ENCODE measurements at places on chromosomes 7 and 10.
A peak's percentile ranks its signal among the peaks of the same experiment; 100 is the strongest.

DNA sequence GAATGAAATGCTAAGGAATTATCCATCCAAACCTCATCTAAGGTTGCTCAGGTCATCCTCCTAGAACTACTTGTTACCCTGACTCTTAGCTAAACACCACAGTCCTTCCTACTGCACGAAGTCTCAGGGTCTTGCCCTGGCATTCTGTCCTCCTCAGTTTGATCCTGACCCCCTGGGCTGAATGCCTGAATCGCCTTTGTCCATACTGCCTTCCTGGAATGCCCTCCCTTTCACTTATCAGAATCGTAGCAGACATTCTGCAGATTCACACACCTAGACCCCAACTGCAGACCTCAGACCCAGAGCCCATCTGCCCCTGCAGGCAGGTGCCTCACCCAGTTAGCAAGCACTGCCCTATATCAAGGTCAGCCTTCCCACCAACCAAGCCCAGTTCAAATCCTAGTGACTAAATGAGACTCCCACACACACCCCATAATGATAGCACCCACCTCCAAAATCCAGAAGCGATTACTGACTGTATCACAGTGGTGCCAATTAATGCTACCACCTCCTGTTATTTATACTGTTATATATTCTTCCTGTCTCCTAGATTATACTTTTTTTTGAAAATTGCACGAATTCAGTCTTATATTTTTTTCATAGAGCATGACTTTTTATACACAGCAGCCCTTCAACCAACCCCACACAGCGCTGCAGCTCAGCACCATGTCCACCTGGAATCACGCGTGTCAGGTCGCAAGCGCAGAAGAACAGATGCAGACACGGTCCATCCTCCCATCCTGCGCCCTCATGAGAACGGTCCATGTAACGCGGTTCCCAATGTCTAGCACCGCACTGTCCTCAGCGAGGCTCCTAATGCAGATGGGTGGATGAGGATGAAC lies 3.7 kb downstream of the PARD3 start:
- no peaks in the 10 kb centered on the region for H3K36me3 ChIP-seq
- no peak overlapping the region for H3K4me3 ChIP-seq
- no peak for DNase-seq
- H3K4me1 ChIP-seq = peaks cover 13% of the 10 kb centered on the region
- H3K27me3 ChIP-seq = no peaks in the 10 kb centered on the region

DNA sequence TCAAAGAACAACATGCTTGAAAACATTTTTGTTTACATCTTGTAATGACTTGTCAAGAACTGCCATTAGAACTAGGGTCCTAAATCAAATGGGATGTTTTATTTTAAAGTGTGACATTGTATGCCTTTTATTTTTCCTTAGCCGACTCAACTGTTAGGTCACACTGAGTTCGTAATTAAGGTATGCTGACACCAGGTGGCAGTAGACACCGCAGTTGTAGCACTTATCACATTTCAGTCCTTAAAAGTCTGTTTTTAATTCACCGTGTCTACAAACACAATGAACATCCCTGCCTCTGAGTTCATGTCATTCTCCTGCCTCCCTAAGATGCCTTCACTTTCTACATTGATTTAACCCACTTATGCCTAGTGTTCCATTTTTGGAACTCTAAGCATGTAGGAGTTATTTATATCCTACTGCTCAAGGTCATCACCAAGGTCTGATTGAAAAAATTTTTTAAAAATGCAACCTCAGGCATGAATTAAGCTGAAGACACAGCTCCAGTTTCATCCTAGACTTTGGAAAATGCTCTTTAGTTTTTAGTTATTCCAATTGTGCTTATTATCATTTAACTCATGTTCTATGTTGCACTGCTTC lies 186.1 kb downstream of the BMPER start:
- no peak overlapping the region for H3K4me3 ChIP-seq
- H3K36me3 ChIP-seq = no peaks in the 10 kb centered on the region
- no peak overlapping the region for H3K27ac ChIP-seq
- H3K27me3 ChIP-seq = no peaks in the 10 kb centered on the region
- no peaks in the 10 kb centered on the region for H3K4me1 ChIP-seq
- DNase-seq = no peak

GRCh38 chr10:11578802-11579255 lies 32.6 kb downstream of the USP6NL start:
- H3K4me1 ChIP-seq = no peaks in the 10 kb centered on the region
- H3K36me3 ChIP-seq = peaks cover 2% of the 10 kb centered on the region
- H3K4me3 ChIP-seq = no peak overlapping the region
- no peaks in the 10 kb centered on the region for H3K27me3 ChIP-seq

DNA sequence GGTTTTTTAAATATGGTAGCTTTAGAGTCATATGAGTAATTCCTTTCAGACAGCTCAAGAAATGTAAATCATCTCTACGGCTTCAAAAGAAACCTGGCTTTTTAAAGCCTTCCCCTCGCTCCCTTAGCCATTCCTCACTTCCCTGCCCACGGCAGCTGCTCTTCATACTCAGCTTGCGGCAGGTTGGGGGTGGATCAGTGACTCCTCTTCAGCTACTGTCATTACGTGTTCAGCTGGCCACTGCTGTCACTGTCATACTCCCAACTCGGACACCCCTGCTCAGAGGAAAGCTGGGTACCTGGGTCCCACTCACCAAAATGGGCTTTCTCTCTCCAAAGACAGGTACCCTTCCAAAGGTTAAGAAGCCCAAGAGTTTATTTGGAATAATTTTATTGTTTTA lies 6.6 kb downstream of the YWHAG start:
- H3K27me3 ChIP-seq = no peaks in the 10 kb centered on the region
- H3K36me3 ChIP-seq = peaks cover 17% of the 10 kb centered on the region
- no peak overlapping the region for H3K27ac ChIP-seq
- peaks cover 6% of the 10 kb centered on the region for H3K4me1 ChIP-seq
- DNase-seq = no peak

DNA sequence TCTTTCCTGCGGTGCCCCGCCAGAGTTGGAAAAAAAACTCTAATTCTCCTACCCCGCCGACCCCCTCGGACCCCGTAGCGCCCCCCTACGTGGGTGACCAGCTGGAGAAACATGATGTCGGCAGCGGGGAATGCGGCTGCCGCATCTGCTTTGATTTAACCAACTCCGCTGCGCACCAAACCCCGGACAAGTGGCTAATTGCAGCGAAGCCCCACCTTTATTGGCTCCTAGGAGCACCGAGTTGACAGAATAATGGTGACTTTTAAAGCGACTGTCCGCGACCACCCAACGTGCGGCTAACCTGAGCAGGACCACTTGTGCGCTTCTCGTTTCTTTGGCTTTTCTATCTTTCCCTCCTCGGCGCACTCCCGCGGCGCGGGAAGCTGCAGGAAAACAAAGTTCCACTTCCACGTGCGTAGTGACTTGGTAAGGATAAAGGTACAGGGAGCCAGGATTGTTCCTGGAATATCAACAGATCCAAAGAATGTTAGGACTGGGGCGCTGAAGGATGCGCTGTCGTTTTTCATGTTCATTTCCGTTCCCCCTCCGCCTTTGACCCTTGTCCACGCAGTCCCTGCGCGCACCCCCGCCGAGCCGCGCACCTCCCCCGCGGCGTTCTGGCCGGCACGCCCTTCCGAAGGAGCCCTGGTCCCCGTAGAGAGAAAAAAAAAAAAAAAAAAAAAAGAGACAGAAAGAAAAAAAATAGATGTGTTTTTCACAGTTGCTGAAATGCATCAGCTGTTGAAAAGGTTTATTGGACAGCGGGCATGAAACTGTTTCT lies 1.4 kb downstream of the WNT16 start:
- H3K4me3 ChIP-seq = peak overlapping the region; percentile 28
- H3K27me3 ChIP-seq = peaks cover 61% of the 10 kb centered on the region
- no peak overlapping the region for H3K27ac ChIP-seq
- peaks cover 16% of the 10 kb centered on the region for H3K4me1 ChIP-seq

DNA sequence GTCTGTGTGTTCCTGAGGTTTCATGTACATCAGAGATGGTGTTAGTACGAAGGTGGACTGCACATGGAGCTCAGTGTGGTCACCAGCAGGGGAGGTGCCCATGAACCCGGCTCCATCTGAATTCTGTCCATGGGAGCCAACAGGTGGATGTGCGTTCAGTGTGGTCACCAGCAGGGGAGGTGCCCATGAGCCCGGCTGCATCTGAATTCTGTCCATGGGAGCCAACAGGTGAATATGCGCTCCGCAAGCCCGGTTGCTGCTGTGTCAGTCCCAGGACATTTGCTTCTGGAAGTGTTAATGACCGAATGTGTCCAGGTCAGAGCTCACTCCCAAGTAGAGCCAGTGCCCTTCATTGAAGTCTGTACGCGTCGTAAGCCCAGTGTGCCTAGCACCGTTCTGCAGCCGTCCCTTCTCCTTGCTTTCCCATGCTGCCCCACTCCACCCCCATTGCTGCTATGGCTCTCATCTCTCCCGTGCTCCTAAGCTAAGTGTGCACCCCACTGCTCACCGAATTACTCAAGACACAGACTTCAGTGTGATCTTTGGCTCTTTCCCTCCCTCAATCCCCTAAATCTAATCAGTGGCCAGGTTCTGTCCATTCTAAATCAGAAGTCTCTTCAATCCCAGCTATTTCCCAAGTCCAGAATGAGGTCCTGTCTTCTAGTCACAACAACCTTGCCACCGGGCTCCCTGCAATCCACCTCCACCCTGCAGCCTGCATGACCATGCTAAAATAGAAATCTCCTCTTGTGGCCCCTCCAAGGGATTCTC lies 352.4 kb downstream of the TCERG1L start:
- H3K27ac ChIP-seq = no peak overlapping the region
- no peaks in the 10 kb centered on the region for H3K36me3 ChIP-seq
- no peak overlapping the region for H3K4me3 ChIP-seq
- no peaks in the 10 kb centered on the region for H3K4me1 ChIP-seq

- no peaks in the 10 kb centered on the region for H3K4me1 ChIP-seq
- no peak overlapping the region for H3K27ac ChIP-seq
- no peak for DNase-seq
- no peaks in the 10 kb centered on the region for H3K27me3 ChIP-seq
- no peak overlapping the region for H3K4me3 ChIP-seq
Measured at GRCh38 chr10:23780331-23780730, 341.5 kb downstream of the OTUD1 start.

GRCh38 chr10:79923669-79924068 lies 25.2 kb downstream of the SFTPD start:
- H3K27ac ChIP-seq = no peak overlapping the region
- H3K36me3 ChIP-seq = no peaks in the 10 kb centered on the region
- no peak overlapping the region for H3K4me3 ChIP-seq

GRCh38 chr7:8216334-8216690 lies 45.7 kb downstream of the ICA1 start:
- H3K27ac ChIP-seq = no peak overlapping the region
- H3K27me3 ChIP-seq = no peaks in the 10 kb centered on the region
- peaks cover 26% of the 10 kb centered on the region for H3K36me3 ChIP-seq
- no peak for DNase-seq
- H3K4me3 ChIP-seq = no peak overlapping the region
